ENCODE measurements at places on chromosomes 6 and 20.

- no peak for DNase-seq
Measured at GRCh38 chr6:92497281-92497680, 922.1 kb downstream of the EPHA7 start.

DNA sequence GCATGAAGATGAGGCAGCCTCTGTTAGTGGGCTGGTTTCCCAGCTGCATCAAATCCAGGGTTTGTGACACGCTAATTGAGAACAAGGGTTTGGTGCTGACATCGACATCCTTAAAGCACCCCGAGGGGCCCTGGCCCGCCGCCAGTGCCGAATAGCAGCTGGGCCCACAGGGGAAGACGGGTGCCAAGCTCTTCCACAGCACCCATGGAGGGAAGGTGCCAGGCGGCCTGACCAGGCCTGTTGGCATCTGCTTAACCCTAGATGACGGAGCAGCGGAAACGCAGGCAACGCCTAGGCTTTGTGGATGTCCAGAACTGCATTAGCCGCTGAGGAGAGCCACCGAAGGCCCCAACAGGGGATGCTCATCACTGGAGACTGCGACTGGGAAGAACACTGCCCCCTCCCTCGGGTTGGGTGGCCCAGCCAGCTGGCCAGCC is 16.0 kb downstream of the UQCC2 start:
- DNase-seq: no peak

DNA sequence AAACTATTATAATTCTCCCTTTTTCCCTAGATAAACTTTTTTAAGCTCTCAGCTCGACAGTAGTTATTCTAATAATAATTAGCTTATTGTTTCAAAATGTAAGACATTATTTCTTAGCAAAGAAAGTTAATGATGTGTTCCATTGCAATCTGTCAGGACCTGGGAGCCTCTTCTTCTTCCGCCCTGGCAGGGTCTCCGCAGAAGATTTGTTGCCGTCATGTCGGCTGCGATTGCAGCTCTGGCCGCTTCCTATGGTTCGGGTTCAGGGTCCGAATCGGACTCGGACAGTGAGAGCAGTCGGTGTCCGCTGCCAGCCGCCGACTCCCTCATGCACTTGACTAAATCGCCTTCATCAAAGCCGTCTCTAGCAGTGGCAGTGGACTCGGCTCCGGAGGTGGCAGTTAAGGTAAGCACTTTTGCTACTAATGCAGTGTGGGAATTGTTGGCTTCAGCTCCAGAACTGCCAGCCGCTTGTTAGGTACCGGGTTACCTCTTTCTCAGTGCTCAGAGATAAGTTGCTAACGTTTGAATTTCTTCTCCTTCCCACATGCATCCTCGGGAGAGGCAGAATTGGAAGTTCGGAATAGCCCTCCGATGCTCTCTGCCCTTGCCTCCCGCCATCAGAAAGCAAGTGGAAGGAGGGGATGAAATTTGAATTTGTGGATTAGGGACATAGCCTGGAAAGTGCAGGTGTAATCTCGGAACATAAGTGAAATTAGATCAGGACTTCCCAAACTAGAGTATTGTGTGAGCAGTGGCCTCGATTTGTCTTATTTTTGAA is at the start of gene CDC40:
CDC40 (plus strand) TSS at position 200 of the 781 bp plus-strand sequence; CDS start at position 218, 18 bp downstream.
- DNase-seq: peak; percentile 63

GRCh38 chr6:51996296-51996947 is 91.0 kb downstream of the PKHD1 start:
- no peak for DNase-seq

- no peak for DNase-seq
Measured at GRCh38 chr6:120320481-120321162, 971.1 kb upstream of the MAN1A1 start.

DNA sequence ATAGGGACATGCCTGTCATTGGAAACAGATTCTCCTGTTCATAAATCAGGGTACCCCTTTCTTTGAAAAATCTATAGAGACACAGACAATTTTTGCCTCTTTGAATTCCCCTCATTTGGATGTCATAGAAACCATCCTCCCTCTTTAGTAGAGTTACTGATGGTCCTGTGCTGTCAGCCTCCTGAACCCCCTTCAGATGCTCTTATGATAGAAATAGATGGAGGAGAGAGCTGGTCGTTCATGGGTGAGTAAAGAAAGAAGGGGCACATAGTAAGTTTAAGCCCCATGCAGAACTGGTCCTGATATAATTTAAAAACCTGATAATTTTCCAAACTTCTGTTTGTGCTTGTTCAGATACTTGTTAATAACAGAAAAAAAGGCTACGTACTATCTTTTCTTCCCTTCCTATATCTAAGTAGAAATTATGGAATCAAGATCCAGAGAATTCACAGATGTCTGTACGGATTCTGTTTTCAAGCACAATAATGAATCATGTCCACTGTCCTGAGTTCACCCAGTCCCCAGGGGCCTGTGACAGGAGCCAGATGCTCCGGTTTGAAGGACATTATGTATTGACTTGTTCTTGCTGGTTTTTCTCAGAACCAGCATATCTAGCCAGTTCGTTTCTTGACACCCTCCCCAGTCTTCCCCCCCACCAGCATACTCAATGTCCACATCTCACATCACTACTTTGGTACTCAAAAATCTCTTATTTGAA is 78.1 kb downstream of the NCOA7 start:
- no peak for DNase-seq

DNA sequence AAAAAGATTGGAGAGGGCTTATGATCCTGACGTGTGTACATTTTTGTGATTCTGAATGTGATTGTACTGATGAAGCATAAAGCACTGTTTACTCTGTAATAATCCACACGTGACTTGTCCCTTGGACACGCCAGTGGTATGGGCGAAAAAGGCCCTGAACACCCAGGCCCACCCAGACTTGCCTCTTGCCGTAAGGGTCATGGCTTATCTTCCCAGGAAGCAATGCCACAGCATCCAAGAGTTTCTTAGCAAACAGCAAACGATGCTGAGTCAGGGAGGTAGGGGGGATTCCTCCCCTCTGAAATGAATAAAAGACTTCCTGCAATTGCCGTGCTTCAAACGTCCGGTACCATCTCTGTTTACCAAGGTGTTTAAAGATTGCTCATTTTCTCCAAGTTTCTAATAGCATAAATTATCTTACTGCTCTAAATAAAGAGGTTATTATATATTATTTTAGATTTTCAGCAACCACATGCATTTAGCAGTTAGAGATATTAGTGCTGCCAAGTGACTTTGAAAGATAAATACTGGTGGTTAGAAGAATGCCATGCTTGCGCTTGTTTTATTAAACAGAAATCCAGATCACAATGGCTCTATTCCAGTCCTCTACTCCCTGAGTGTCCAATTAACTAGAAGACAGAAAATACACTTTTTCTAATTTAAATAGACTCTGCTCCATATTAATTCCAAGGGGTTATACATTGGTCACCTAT is 212.8 kb upstream of the CST7 start:
- DNase-seq: no peak

GRCh38 chr6:37607944-37608343 is 89.7 kb downstream of the MDGA1 start:
- no peak for DNase-seq

- DNase-seq: no peak
Measured at GRCh38 chr6:39800034-39801032, 8.2 kb downstream of the DAAM2 start.

GRCh38 chr6:116924245-116924644 is 47.2 kb downstream of the RFX6 start:
- no peak for DNase-seq

GRCh38 chr6:89525786-89526562 is 93.0 kb downstream of the ANKRD6 start:
- no peak for DNase-seq

DNA sequence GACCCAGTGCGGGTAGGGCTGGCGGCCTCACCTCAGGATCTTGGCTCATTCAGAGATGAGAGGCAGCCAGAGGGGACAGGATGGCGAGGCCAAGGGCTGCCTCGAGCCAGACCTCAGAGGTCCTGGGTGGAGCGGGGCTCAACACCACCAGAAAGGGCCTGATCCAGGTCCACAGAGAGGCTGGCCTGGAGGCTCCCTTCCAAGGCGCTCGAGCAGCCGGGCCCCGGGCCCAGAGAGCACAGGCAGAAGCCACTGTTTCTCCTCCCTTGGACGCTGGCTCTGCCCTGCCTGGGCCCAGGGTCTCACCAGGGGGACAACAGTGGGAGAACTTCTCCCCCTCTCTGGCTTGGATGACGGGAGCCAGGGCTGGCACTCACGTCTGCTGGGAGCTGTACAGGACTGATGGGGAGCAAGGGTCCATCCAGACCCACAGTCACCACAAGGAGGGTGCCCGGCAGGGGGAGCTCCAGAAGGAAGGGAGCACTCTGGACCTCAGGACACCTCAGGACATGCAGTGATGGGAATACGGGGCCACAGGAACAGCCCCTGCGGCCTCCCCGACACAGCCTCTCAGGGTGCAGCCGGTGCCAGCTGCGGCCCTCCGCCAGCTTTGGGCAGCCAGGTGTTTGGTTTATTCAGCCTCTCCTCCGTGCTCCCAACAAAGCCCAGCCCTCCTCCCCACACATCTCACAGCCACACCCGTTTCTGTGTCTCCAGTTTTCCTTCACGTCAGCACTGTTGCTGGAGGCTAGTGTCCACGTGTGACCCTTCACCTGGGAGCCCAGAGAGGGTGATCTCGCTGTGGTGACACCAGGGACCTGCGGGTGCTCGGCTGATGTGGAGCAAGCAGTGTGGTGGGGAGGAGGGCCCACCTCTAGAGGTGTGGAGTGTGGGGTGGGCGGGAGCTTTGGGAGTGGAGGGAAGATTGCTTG is 8.7 kb downstream of the RPS21 start:
- no peak for DNase-seq

DNA sequence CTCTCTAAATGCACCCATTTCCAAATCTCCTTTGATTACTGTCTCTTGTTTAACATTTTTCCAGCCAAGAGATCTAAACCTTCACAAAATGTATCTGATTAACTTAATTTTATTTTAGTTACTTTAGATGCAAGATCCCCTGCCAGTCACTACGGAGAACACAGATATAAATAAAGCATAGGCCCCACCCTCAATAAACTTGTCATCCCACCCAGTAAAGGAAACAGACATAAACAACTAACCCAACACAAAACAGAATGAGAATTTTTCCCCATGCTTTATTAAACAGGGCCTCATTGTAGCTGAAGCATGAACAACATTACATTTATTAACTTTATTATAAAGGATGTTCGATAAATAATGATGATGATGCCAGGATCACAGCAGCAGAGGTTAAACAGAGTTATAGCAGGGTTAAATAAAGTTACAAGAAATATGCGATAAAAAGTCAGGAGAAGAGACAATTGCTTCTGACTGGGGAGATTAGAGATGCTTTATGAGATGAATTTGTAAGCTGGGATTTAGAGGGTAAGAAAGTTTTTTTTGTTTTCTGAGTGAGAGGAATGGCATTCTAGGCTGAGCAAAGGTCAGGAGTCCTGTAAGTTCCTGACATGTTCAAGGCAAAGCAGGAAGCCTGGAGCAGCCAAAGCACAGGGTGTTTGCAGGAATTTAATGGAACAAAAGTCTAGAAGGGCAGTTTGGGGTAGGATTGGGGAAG is 41.1 kb downstream of the TFAP2A start:
- DNase-seq: no peak

DNA sequence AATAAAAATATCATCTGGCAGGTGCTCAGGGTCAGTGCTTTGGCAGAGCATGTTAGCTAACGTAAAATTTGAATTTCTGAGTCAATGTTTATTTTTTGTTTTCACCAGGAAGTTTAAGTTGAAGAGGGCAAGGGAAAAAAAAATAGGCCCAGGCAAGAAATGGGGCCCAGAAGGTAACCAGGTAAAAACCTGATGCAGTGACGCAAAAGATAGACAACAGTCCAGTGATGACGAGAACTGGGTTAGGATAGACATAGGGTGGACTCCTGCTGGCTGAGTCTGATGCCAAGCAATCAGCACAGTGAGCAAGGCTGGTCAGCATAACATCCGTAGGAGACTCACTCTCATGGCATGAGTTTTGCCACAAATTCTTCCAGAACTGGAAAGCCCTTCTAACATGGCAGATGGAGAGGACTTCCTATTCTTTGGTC is 42.2 kb downstream of the ZHX3 start:
- DNase-seq: no peak

DNA sequence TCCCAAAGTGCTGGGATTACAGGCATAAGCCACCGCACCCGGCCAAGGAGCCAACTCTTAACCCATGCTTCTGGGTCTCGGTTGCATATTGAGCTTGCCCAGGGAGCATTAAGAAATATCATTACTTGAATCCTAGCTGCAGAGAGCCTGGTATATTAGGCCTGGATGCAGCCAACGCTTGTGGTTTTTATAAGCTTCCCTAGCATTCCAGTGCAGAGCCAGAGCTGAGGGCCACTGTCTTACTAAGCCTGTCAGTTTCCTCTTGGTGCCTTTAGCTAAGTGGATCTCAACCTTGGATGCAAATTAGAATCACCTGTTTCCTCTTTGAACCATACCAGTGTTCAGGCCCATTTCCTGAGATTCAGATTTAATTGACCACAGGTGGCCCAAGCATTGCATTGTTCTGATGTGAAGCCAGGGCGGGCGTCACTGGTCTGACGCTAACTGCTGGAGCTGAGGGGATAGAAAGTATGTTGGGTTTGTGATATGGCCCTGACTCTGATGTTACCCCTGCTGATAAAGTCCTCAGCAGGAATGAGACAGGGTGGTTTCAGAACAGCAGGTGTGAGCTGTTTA is 76.3 kb downstream of the BTBD3 start:
- DNase-seq: no peak

- DNase-seq: no peak
Measured at GRCh38 chr6:45026003-45026516, 302.1 kb upstream of the RUNX2 start.

- DNase-seq: no peak
Measured at GRCh38 chr20:44464514-44464913, 11.2 kb upstream of the TTPAL start.

- no peak for DNase-seq
Measured at GRCh38 chr6:15748341-15748740, 85.5 kb upstream of the DTNBP1 start.

GRCh38 chr6:82614518-82614917 is 250.9 kb downstream of the TPBG start:
- no peak for DNase-seq

GRCh38 chr6:41027241-41027640 is 11.8 kb downstream of the UNC5CL start:
- DNase-seq: no peak

DNA sequence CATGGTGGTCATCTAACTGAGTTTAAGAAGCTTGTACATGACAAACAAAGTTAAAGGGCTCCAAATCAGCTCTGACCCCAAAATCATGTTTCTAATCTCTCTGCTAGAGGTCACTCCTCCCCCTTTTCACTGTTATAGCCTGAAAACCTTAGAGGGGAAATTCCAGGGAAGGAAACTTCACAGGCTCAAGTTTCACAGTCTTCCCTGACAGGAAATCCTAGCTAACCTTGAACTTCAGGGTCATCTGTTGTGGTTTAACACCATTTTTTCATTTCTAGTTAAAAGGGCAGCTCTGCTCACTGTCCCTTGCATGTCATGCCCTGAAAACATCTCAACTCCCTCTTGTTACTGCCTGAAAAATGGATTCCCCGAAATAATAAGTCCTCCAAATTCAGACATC is 104.4 kb upstream of the BMP2 start:
- DNase-seq: no peak
